ENCODE measurements at places on chromosomes 12 and 14.
A peak's percentile ranks its signal among the peaks of the same experiment; 100 is the strongest.

DNA sequence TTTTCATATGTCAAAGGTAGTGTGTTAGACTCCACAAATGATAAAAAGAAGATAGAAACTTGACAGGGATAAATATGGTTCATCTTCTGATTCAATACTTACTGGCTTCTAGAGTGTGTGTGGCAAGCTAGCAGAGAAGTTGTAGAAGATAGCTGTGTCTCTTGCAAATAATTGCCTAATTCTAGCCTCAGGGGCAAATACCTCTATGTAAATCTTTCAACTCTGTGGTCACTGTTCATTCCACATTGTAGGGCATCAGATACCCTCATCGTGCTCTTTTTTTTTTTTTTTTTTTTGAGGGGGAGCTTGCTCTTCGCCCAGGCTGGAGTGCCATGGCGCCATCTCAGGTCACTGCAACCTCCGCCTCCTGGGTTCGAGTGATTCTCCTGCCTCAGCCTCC is 1.7 kb downstream of the OLR1 start:
- DNase-seq: no peak

DNA sequence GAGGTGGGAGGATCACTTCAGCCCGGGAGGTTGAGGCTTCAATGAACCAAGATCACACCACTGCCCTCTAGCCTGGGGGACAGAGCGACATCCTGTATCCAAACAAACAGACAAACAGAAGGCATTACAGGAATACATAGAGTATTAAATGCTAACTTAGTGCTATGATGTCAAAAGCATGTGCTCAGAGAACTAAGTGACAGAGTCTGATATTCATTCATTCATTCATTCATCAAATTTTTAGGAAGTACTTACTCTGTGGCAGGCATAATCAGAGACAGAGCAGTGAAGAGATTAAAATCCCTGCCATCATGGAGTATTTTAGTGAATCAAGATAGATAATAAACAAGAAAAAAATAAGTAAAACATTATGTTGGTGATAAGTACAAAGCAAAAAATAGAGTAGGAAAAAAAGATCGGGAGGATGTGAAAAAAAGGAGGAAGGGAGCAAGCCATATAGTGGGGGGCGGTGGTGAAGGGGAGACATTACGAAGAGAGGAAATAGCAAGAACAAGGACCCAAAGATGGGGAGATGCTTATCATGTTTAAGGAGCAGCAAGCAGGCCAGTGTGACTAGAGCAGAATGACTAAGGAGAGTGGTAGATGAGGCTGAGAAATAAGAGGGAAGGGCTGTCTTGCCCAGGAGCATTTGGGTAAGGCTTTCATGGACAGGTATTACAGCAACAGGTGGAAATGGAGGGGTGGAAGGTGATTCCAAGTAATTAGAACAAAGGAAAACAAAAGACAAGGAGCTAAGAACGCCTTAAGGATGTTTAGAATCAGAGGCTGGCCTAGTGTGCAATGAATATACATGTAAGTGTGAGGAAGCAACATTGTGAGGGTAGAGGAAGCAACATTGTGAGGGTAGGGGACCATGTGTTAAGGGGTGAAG is 2.8 kb downstream of the MAP4K5 start:
- DNase-seq: no peak

GRCh38 chr12:63151623-63152320 is 771 bp upstream of the AVPR1A start:
- DNase-seq: no peak

- DNase-seq: no peak
Observed at GRCh38 chr12:5599378-5599777, 167.5 kb downstream of the NTF3 start.

- DNase-seq: no peak
Observed at GRCh38 chr12:75642226-75642625, 130.8 kb upstream of the KRR1 start.

- DNase-seq: no peak
Observed at GRCh38 chr14:53542732-53543131, 389.6 kb upstream of the DDHD1 start.

GRCh38 chr14:101033006-101033405 is 129.5 kb upstream of the RTL1 start:
- peak; percentile 33 for DNase-seq

- no peak for DNase-seq
Observed at GRCh38 chr12:8828257-8829124, 6.1 kb downstream of the A2ML1 start.

DNA sequence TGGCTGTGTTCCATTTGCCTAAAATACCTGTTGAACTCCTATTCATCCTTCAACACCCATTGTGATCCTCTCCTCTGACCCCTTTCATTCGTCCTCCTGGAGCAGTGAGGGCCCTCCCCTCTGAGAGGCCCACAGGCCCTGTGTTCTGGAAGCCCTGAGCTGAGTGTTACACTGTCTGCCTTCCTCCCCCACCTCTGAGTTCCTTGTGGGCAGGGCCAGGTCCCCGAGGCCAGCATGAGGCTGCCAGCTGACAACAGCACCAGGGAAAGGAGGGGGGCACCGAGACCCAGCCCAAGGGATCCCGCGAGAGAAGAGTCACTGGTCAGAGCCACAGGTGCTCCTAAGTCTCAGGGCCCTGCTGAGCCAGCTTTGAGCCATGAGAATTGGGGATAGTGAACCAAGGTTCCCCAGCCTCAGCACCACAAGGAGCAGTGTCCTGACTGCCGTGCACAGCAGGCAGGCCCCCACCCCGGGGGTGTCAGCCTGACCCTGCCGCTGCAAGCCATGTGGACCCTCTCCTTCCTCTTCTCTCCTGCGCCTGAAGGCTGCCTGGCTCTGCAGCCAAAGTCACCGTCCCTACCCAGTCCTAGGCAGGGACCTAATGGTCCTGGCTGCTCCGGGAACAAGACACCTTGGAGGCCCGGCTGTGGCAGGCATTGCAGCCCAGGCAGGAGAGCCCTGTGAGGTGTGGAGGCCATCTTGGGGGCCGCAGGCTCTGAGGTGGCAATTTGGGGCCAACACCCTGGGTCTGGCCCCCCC is 52.5 kb downstream of the BEGAIN start:
- DNase-seq: peak; percentile 47

Data from upper lobe of right lung (tissue), 1 donor.